ENCODE measurements at places on chromosomes 5 and 9.

- no peak for DNase-seq
Observed at GRCh38 chr5:123997064-123997461, 485.1 kb downstream of the CSNK1G3 start.

DNA sequence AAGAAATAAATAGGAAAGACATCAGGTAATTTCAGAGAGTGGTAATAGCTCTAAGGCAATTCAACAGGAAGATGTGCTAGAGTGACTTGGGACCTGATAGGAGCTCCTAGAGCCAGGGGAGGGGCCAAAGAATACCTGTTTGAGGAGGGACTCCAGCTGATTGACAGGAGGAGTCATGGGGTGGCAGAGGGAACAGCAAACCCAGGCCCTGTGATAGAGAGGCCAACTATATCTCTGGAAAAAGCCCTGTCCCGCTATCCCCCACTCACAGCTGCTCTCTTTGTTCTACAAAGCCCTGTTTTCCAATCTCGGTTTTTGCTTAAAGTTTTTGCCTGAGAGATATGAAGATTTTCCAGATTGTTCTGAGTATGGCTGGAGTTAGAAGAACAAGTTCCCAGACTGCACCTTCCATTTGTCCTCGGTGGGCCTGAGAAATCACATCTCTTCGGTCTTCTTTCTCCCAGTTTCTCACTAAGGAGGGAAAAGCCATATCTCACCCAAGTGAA, 9.0 kb upstream of the NSD1 start:
- DNase-seq: no peak

GRCh38 chr5:32241034-32241783, 67.1 kb upstream of the GOLPH3 start:
- no peak for DNase-seq

DNA sequence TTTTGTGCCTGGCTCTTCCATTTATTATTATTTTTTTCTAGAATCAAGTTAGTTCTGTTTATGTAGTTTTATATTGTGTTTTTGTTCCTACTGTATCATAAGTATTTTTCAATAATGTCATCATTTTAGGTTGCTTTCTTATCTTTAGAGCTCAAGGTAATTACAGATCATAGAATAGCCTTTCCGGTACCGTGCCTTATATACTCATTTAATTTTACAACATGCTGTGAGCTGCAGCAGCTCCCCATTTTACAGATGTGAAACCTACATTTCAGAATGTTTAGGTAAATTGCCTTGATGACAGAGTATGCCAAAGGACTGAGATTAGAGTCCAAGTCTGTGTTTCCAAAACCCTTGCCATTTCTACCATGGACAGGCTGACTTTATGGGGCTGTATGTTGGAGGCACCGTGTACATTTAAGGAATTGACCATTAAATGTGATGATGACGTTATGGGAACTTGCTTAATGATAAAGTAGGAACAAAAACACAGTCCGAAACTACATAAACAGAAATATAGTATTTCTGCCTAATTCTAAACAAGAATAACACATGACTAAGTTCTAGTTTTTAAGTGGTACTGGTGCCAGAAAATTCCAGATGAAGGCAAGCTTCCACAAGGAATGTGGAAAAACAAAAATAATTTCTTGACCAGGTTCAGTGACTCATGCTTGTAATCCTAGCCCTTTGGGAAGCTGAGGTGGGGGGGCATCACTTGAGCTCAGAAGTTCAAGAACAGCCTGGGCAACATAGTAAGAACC, 97.7 kb downstream of the IQGAP2 start:
- DNase-seq: no peak

DNA sequence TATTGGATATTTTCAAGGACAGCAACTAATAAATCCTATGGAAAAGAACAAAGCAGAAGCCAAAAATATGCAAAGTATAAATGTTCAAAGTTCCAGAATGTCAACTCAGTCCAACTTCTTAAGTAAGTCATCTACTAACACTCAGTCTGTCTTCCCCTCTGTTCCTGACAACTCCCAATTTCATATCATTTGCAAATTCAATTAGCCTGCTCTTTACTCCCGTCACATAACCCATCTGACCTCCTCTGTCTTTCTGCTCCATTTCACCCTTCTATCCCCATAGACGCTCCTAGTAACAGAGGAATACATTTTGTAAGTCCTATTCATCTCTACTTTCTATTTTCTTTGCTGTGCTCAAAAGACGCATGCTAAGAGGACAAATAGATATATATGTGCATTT, 659.8 kb upstream of the MEF2C start:
- DNase-seq: no peak

GRCh38 chr9:137128158-137128861, 10.6 kb upstream of the GRIN1 start:
- DNase-seq: no peak

- no peak for DNase-seq
Observed at GRCh38 chr5:36943584-36943983, 67.0 kb downstream of the NIPBL start.

GRCh38 chr5:140342287-140342686, 4.1 kb downstream of the HBEGF start:
- DNase-seq: no peak

GRCh38 chr9:86464242-86464641, 110.0 kb upstream of the TUT7 start:
- no peak for DNase-seq

DNA sequence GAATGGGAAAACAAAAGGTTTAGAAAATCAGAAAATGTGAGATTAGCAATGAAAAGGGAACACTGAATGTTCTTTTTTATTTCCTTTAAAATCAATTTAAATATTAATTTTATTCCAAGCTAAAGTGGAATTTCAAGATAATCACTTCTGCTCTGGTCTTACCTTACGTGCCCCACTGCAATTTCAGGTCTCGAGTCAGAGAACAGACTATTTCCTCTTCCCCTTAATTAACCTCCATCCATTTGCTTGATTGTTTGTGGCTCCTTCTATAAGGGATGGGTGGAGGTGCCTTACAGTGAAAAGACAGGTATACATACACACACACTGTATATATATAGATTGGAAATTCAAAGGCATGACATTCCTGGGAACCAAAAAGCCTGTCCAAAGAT, 137.1 kb downstream of the SUSD1 start:
- no peak for DNase-seq

DNA sequence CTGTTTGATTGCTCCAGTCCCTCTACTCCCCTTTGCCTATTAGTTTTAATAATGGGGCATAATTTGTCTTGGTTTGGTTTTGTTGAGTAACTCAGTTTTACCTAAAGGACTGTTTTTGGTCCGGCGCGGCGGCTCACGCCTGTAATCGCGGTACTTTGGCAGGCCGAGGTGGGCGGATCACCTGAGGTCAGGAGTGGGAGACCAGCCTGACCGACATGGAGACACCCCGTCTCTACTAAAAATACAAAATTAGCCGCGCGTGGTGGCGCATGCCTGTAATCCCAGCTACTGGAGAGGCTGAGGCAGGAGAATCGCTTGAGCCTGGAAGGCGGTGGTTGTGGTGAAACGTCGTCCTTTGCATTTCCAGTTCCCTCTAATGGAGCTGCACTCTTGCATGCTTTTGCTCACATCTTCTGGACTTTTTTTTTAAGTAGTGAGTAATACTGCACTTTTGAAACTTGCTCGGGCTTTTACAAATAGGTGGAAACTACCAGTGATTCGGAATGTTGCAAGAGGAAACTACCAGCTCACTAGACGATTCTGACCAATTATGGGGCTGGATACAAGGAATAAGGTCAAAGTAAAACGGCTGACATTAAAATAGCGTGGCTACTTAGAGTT, 721 bp upstream of the MAML1 start:
- no peak for DNase-seq

- DNase-seq: no peak
Observed at GRCh38 chr5:109003928-109004327, 256.2 kb downstream of the FER start.

GRCh38 chr5:148645527-148645926, 8.8 kb downstream of the HTR4 start:
- no peak for DNase-seq

DNA sequence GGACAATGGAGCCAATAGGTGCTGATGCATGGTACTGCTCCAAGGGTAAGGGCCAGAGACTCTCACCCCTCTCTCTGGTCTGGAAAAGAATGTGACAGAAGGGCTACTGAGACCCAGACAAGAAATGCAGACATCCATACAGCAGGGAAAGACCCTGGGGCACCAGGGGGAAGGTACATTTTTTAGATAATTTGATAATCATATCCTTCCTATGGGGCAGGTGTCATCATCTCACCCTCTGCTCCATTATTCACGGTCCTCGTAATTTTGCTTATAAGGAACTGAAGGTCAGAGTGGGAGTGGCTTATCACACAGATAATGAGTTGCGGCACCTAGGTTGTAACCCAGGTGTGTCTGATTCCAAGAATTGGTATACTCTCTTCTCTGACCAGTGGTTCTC, 90.0 kb downstream of the TRIM32 start:
- DNase-seq: no peak

- DNase-seq: no peak
Observed at GRCh38 chr5:1698589-1699316, 100.9 kb downstream of the MRPL36 start.

- no peak for DNase-seq
Observed at GRCh38 chr5:165894916-165895315, 2389.5 kb downstream of the MAT2B start.

DNA sequence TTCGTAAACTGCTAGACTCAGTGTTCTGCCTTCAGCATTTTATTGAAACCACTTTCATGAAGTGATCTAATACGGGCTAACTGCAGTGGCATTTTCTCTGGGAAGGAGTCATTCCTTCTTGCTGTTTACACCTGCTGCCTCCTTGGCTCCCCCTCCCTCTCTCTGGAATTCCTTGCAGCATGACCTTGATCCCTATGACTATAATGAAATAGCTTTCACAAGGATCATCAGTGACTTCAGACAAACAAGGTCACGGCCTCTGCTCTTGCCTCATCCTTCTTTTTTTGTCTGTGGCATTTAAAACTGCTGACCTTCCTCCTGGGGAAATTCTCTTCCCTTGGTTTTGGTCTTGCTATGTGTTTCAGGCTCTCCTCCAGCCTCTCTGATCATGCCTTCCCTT, 90.2 kb downstream of the ZNF462 start:
- DNase-seq: no peak

DNA sequence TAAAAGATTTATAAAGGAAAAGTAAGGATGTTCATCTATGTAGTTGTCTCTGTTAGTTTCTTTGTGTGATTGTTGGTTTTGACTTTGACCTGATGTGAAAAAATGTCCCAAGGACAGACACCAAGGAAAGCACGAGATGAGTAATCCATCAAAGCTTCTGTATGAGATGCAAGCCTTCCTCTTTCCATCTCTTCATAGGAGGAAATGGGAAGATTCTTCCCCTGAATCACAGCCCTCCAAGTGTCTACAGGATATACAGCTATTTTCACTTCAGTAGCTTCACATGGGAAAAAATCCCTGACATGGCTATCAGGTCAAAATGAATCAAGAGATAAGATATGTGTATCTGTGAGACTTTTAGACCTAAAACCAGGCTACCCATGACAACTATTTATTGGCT, 29.0 kb upstream of the CEMIP2 start:
- DNase-seq: no peak

GRCh38 chr9:27292659-27293405, 4.1 kb downstream of the EQTN start:
- DNase-seq: no peak

- no peak for DNase-seq
Observed at GRCh38 chr5:81167544-81167943, 65.6 kb upstream of the CKMT2 start.

GRCh38 chr5:11181940-11182339, 420.9 kb upstream of the DAP start:
- DNase-seq: no peak

Data from activated gamma-delta T cell treated with anti-CD3 and anti-CD28 coated beads, Interleukin-2, amount 50 U/mL, for 16 hours (primary cell).